Smooth muscle cell of the pulmonary artery (primary cell): ENCODE measurements at places on chromosomes 2 and 18. TPM values are rescaled to one million over a fixed set of nuclear protein-coding genes. Genes with fewer than 3 reads are reported as not detected.

Gene PLEKHH2
- 1.7 and 8.9 TPM in 2 replicates for total RNA-seq

Gene ABCG5
- not detected in 2 replicates for total RNA-seq

Gene ASTL
- 0.07 TPM in 1 of 2 replicates, not detected in the other for total RNA-seq

Gene EVX2
- not detected in 2 replicates for total RNA-seq

Gene CCDC148
- total RNA-seq: 0.43 and 1.1 TPM in 2 replicates

Gene CXCR4
- total RNA-seq: 0.85 and 2.0 TPM in 2 replicates

Gene NR4A2
- 0.40 and 8.5 TPM in 2 replicates for total RNA-seq

Gene CHRNG
- not detected in 2 replicates for total RNA-seq

Gene HTR2B
- total RNA-seq: 23.9 and 37.3 TPM in 2 replicates

Gene CCDC68
- total RNA-seq: 4.4 and 15.1 TPM in 2 replicates

Gene DTNA
- 7.8 and 43.9 TPM in 2 replicates for total RNA-seq
